Activated CD4-positive, alpha-beta T cell treated with anti-CD3 and anti-CD28 coated beads for 36 hours (primary cell): ENCODE measurements at places on chromosomes 7 and 10. TPM values are rescaled to one million over a fixed set of nuclear protein-coding genes. Genes with fewer than 3 reads are reported as not detected.

DNA sequence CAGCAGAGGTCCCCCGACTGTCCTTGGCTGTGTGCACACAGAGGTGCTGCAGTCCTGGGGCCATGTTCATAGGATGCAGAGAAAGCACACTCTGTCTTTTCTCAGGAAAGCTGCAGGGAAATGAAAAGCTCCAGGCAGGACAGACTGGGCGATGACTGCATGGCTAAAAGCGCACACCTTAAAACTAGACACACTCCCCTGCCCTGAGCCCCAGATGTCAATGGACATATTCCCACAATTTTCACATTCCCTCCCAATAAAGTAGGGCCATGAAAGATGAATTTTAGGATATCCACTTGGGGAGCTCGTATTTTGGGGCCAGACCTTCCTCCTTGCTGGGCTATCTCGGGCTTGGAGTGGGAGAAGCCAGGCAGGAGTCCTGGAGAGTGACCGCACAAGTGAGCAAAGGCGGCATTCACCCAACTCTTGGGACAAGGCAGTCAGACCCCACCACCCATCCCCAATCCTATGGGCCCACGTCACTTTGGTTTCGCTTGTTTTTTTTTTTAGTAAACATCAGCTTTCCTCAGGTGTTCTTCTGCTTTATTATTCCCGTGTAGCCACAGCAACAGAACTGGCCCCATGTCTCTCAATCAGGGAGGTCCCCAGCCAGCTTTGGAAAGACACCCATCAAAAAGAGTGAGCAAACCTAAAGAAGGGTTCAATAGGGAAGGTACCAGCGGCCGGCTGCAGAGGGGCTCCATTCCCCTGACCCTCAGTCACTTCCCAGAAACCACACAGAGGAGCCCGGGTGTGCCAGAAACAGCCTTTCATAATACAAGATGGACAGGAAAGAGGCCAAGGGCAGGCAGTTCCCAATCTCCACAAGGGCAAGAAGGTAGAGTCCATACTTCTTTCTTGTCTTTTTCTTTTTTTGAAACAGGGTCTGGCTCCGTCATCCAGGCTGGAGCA lies 12.7 kb downstream of the GPRIN2 start:
- no peaks in the 10 kb centered on the region for H3K36me3 ChIP-seq
- H3K4me1 ChIP-seq: peaks cover 6% of the 10 kb centered on the region
- no peak overlapping the region for H3K27ac ChIP-seq
- H3K4me3 ChIP-seq: no peak overlapping the region
- H3K27me3 ChIP-seq: peaks cover 28% of the 10 kb centered on the region

H2AZ2 gene
- 148 TPM for total RNA-seq

- H3K27me3 ChIP-seq: peaks cover 13% of the 10 kb centered on the region
- no peaks in the 10 kb centered on the region for H3K36me3 ChIP-seq
- no peak overlapping the region for H3K27ac ChIP-seq
- no peak for DNase-seq
These were observed 378.2 kb downstream of the PTPRN2 start for GRCh38 chr7:158209435-158209834.

DNA sequence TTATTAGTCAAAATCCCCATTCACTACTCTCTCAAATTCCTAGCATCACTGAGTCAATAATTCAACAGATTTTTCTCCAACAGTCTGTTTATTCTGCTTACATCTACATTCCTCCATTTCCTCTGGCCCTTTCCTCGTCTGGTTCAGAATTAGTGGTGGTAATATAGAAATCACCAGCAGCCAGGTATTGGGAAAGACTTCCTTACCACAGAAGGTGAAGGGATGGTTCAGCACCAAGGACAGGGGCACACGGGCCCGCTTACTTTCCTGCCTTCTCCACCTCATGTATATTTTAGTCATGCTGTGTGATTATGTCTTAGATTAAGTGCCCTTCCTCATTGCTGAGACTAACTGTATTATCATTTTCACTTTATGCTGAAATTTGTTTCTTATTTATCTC lies 70.4 kb upstream of the APBB1IP start:
- H3K4me3 ChIP-seq: no peak overlapping the region
- H3K27ac ChIP-seq: no peak overlapping the region
- peaks cover 2% of the 10 kb centered on the region for H3K27me3 ChIP-seq
- no peaks in the 10 kb centered on the region for H3K36me3 ChIP-seq
- H3K4me1 ChIP-seq: peaks cover 2% of the 10 kb centered on the region

DNA sequence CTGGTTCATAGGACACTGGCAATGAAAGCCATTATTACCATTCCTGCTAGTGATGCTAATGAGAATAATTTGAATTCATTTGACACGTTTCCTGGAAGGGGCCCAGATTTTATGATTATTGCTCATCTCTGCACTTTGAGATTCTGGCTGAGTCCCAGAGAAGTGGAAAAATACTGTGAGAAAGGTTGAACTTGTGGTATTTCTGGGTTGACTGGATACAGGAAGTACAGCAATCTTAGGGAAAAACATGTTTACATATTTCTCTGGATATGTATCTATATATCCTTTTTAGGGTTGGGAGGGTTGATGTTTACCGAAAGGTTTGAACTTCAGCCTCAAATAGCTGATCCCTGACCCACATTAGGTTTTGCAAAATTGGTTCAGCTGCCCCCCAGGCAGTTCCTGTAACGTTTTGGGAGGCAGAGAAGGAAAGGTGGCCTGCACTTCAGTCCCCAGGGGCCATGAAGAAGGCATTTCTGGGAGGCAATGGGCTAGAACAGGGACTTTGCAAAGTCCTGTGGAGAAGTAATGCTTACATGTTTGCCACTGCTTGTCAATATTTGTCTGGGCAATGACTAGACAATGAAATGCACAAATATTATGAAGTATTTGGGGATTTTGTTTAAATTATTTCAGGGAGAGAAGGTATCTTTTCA lies 253.7 kb upstream of the PITRM1 start:
- peaks cover 5% of the 10 kb centered on the region for H3K36me3 ChIP-seq
- no peak for DNase-seq
- H3K4me1 ChIP-seq: peaks cover 19% of the 10 kb centered on the region
- no peak overlapping the region for H3K4me3 ChIP-seq
- no peaks in the 10 kb centered on the region for H3K27me3 ChIP-seq
- no peak overlapping the region for H3K27ac ChIP-seq

- DNase-seq: no peak
- no peaks in the 10 kb centered on the region for H3K4me1 ChIP-seq
- no peak overlapping the region for H3K27ac ChIP-seq
- H3K4me3 ChIP-seq: no peak overlapping the region
These were observed 30.1 kb downstream of the TMEM178B start for GRCh38 chr7:141103847-141104429.

FAM25G gene
- total RNA-seq: not detected
